ENCODE measurements at places on chromosomes 16 and 17.

- DNase-seq = no peak
These were observed 8.2 kb upstream of the CCL2 start for GRCh38 chr17:34246881-34247280.

DNA sequence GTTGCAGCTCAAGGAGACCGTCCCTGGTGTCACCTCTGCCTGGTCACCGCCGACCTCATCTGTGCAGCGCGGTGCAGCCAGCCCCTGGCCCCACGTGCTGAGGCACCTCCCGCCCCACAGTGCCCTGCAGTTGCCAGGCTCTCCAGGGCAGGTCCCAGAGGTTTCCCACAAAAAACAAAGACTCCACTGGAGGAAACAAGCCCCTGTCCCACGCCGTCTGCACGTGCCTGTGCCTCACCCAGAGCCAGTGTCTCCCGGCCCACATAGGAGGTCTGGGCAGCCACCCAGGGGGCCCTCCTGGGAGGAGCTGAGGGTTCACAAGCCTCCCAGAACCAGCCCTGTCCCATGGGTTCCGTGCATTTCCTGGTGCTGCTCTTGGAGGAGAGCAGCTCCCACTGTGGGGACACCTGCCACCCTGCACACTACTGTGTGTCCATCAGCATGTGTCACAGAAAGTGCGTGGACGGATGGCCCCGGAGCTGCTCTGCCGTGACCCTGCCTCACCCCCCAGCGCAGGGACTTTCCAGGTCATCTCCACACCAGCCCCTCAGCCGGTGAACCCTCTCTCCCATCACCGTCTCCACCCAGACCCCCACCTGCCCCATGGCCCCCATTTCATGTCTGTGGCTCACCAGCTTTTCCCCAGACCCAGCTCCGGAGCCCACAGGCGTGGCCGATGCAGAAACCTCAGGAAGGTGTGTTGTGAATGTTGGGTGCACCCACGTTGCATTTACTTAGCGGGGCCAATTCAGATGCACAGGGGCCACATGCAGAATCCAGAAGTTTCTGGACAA is 17.0 kb upstream of the CDH15 start:
- no peak for DNase-seq

DNA sequence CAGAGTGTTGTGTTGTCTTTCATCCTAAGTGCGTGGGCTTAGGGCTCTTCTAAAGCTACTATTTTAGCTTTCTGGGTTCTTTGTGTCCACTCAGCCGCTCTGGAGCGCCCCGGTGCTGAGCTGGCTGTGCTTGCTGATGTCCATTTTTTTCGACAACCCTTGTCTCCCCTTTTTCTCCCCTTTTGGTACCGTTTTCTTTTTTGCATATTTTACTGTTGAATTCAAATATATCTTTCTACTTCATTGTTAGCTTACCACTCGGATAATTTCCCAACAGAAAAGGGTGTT is 1.2 kb downstream of the SRRM2 start:
- DNase-seq = no peak

DNA sequence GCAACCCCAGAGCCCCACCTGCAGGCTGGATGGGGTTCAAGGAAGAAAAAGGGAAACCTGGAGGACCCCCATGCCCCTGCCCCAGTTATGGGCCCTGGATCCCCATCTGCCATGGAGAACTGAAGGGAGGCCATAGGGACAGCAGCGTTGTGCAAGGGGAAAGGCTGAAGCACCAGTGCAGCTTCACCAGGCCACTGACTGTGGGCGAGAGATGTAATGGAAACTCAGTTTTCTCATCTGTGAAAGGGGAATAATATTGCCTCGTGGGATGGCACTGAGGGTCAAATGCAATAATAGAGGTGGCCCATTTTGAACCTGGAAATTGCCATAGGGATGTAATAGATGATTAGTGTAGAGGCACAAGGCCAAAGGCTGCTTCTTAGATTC is 9.9 kb upstream of the TSPOAP1 start:
- DNase-seq = no peak

GRCh38 chr16:56211435-56211981 is 20.2 kb downstream of the GNAO1 start:
- DNase-seq = no peak

- DNase-seq = no peak
These were observed at the start of gene CSHL1 for GRCh38 chr17:63911041-63911635. Gene CSHL1 (minus strand): TSS chr17:63911258. CDS start chr17:63911196, 62 bp downstream.
